ENCODE measurements at places on chromosomes 1 and 21. TPM values are rescaled to one million over a fixed set of nuclear protein-coding genes. Genes with fewer than 3 reads are reported as not detected.

DNA sequence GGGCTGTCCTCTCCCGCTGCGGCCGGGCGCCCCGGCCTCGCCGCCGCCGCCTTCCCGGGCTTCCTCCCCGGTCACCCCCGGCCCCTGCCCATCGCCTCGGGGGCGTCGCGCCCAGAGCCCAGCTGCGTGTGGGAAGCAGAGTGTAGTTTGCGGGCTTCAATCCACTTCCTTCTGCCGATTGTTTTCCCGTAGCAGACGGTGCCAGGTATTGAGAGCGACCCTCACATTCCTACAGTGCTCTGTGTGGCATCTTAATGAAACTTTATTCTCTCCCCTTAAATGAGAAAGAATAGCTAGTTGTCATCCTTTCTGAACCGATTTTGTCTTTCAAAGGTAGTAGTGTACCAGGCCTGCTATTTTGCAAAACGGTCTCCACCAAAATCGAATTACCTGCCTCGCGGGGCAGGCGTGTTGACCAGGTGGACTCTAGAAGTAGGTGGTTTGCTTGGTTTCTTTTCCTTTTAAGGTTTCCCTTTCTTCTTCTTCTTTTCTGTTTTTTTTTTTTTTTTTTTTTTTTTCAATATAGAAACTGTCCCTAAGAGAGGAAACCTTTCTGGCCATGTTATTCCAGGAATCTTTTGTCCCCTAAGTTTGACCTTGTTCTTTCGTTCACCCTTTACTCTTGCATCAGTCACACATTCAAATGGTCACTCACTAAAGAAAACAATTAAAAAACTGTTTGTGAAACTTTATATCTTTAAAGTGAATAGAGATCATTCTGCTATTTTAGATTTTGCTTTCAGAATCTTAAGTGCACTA is 881 bp downstream of the USP25 start:
- no peak for DNase-seq

- DNase-seq = no peak
Observed at GRCh38 chr21:44819283-44820243, 1.7 kb upstream of the SUMO3 start.

Gene SEMA4A
- total RNA-seq = 7.3 TPM

Gene TPTE
- total RNA-seq = not detected

Gene GPR37L1
- total RNA-seq = 0.13 TPM

Data from H1 (cell line).